ENCODE measurements at places on chromosomes 5 and 9. TPM values are rescaled to one million over a fixed set of nuclear protein-coding genes. Genes with fewer than 3 reads are reported as not detected.

The FGF10 gene
- total RNA-seq = not detected

The TUSC1 gene
- total RNA-seq = not detected

The ELAVL2 gene
- not detected for total RNA-seq

The DOK3 gene
- total RNA-seq = 9.1 TPM

The SNCAIP gene
- not detected for total RNA-seq

The SHISAL2B gene
- total RNA-seq = not detected

The PPP2R2B gene
- 1.1 TPM for total RNA-seq

DNA sequence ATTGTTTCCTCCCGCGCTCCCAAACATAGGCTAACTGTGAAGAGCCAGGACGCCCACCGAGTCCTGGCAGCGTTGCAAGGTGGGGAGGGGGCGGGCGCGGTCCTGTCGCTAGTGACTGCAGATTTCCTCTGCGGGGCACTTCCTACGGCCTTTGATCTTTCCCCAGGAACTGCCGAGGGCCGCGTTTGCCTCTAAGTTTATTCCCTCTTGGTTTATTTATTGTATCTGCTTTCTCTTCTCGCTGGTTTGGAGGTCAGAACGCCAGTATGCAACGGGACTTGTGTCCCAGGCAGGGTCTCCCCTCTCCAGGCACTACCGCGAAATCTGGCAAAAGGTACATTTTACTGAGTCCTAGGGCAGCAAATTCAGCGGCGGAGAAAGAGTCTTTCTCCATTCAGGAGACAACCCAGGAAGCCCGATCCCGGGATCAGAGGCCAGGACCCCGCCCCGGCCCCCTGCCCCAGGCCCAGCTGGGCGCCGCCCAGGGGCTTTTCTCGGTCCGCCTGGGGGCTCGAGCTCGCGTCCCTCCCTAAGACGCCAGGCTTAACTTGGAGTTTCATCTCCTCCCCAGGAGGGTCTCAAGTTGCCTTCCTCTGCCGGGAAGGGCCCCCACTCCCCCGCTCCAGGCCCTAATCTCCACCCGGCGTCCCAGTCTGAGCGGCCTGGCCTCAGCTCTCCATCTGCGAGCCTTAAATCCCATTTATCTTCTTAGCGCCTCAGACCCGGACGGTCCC lies 884 bp upstream of the EGFLAM start:
- no peak for DNase-seq

- no peak for DNase-seq
Measured at GRCh38 chr5:67287510-67288268, 91.1 kb upstream of the CD180 start.

DNA sequence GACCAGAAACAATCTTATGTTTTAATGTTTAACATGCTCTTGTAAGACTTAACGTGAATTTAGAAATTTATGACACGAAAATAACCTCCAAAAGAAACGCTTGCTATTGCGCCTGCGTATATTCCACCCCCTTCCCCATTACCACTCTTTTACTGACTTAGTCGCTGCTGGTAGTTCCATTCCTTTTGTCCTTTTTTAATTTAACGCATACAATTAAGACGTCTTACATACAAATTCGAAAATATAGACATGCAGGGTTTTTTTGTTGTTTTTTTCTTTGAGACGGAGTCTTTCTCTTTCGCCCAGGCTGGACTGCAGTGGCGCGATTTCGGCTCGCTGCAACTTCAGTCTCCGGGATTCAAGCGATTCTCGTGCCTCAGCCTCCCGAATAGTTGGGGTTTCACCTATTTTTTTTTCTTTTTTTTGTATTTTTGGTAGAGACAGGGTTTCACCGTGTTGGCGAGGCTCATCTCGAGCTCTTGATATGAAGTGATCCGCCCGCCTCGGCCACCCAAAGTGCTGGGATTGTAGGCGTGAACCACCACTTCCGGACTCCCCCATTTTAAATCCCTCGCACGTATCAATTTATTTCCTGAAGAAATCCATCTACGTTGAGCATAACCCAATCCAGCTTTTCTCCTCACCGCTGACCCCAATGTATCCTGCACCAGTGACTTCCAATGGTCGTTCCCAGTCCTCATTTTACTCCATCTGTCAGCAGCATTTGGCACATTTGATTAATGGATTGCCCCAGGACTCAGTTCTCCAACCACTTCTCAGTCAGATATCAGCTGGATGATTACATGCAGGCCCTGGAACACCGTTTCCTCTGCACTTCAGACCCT lies 684 bp upstream of the MED7 start:
- peak; percentile 26 for DNase-seq

DNA sequence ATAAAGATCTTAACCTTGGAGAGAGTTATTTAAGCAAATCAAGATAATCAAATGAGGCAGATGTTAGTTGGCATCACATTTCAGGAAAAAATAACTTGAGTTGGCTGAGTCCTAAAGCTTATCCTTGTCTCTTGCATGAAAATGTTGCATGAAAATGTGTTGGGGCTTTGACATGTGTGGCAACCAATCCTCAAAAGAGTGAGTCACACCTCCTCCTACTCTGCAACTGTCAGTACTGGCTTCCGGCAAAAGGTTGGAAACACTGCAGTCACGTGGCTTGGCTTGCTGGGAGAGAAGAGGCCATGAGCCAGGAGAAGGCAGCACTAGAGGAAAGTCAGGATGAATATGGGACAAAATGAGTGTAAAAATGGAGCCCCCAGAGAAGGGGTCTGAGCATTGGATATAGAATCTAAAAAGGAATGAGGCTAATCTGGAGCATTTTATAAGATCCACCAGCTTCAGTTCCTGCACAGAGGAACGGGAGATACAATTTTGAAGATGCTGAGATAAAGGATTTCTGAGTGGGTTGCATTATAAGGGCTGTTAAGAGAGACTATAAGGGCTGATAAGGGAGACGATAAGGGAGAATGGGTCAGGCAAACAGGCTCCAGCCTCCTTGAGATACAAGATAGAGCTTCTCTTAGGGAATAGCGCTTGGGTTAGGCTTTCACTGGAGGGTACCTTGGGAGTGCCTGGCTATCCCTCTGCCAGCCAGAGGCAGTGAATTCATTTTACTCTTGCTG lies 43.1 kb downstream of the SPATA31D1 start:
- DNase-seq = no peak

DNA sequence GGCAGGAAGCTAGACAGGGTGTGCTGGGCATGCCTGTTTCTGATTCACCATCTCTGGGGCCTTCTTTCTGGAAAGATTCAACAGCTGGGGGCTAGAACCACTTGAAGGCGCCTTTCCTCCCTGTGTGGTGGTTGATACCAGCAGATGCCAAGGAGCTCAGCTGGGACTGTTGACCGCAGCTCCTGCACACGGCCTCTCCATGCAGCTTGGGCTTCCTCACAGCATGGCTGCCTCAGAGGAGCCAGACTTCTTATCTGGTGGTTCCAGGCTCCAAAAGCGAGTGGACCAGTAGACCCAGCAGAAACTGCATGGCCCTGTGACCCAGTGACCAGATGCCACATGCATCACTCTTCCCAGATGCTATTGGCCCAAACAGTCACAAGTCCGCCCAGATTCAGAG lies 74.7 kb upstream of the COL5A1 start:
- DNase-seq = no peak

DNA sequence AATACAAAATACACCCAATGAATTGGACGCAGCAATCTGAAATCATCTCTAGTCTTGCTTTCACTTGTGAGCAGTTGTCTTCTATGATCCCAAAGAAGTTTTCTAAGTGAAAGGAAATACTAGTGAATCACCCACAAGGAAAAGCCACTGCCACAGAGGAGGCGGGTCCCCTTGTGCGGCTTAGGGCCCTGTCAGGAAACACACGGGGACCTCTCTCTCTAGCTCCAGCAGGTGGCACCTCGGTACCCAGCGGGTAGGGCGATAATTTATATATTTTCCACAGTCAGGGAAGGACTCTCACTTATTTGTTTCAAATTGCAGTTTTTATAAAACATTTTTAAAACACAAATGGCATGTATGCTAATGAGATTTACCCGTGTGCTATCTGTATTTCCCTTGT lies 417.1 kb downstream of the KDM4C start:
- DNase-seq = no peak

GRCh38 chr9:97630591-97630990 lies 2.6 kb downstream of the TSTD2 start:
- DNase-seq = no peak

GRCh38 chr9:13728917-13729811 lies 449.7 kb upstream of the MPDZ start:
- no peak for DNase-seq

DNA sequence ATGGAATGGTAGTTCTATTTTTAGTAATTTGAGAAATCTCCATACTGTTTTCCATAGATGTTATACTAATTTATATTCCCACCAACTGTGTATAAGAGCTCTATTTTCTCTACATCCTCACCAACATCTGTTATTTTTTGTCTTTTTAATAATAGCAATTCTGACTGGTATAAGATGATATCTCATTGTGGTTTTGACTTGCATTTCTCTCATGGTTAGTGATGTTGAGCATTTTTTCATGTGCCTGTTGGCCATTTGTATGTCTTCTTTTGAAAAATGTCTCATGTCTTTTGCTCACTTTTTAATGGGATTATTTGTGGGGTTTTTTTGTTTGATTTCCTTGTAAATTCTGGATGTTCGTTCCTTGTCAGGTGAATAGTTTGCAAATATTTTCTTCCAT lies 154.4 kb downstream of the ZSWIM6 start:
- DNase-seq = no peak

DNA sequence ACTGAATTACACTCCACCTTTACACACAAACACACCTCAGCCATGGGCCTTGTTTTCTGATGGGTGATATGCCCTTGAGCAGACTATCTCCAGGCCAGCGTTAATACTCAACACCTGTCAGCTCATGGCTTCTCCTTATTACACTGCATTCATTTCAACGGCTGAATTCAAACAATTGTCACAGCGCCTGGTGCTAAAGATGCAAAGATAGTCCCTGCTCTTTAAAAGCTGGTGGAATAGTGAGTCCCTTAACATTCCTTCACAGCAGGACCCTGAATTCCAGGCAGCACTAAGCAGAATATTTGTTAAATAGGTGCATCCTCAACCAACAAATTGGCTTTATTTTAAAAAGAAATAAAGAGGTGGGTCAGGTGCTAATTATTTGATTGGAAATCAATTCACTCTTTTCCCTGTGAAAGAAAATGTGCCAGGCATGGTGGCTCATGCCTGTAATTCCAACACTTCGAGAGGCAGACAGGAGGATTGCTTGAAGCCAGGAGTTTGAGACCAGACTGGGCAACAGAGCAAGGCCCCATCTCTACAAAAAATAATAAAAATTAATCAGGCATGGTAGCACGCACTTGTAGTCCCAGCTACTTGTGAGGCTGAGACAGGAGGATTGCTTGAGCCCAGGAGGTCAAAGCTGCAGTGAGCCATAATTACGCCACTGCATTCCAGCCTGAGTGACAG lies 155.7 kb upstream of the EFNA5 start:
- DNase-seq = no peak

DNA sequence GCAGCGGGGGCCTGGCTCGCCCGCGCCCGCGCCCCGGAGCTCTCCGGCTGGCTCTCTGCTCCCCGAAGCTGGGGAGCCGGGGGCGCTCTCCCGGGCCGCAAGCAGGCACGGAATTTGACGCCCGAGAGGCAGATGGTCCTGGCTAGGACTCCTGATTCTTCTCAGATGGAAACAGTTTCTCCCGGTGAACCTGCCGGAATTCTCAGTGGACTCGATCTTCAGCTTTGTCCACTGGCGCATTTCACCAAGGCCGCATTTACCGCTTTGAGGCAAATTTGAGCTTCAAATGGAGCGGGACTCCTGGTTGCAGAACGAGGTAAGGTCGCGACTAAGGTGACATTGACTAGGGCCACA lies 305.7 kb upstream of the KCNN2 start:
- no peak for DNase-seq

GRCh38 chr9:129273941-129274684 lies 96.1 kb upstream of the IER5L start:
- DNase-seq = no peak

DNA sequence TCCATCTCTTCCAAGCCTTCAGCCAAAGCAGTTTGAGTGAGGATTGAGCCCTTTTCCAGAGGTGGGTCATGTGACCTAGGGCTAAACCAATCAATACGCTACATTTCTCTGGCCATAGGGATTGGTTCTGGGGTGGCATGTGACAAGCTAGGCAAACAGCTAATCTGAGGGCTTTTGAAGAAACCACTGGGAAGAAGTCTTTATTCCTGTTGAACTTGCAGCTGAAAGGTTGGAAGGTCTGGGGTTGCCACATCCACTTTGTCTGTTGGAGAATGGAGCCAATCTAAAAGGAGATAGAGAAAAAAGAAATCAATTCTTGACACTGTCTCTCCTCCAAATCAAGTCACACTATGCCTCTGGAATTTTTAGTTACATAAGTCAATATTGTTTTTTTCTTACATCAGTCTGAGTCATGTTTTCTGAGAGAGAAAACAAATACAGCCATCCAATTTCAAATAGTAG lies 637.8 kb upstream of the WWC1 start:
- no peak for DNase-seq

DNA sequence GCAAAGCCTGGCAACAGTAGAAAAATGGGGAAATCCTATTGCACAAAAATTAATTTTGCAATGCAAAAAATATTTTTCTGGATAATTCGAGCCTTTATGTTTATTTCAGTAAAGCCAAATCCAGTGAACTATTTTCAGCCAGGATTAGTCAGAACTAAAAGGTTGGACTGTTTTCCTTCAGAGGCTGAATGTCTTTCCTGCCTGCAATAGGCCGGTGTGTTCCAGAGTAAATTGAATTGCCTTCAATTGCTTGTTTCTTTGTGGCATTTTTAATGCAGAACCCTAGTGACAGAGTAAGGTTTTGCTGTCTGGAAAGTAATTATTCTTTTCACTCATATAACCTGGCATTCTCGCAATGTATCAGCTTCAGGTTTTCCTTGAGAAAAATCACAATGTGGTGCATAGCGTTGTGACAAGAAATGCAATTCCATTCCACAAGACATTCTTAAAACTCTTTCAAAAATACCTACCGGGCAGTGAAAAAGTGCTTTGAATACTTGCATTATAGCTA lies 183.7 kb downstream of the GLIS3 start:
- DNase-seq = no peak

- DNase-seq = no peak
Measured at GRCh38 chr5:145124806-145125205, 710.3 kb downstream of the PRELID2 start.

DNA sequence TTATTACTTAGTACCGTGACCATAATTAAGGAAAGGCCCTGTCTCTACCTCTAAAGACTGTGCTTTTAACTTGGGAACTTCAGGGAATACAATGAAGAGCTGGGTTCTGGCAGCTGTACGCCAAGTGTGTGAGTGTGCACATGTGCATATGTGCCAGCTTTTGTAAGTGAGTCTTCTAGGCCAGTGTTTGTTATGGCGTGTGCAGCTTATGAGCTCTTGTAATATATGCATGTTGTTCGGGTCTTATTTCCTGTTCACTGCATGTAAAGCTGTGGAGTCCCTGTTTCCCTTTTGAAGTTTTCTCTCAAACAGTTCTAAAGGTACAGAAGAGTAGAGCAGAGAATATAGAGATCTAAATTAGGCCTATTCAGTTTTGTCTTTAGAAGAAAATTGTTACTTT lies 30.5 kb downstream of the TGFBR1 start:
- DNase-seq = peak; percentile 39

DNA sequence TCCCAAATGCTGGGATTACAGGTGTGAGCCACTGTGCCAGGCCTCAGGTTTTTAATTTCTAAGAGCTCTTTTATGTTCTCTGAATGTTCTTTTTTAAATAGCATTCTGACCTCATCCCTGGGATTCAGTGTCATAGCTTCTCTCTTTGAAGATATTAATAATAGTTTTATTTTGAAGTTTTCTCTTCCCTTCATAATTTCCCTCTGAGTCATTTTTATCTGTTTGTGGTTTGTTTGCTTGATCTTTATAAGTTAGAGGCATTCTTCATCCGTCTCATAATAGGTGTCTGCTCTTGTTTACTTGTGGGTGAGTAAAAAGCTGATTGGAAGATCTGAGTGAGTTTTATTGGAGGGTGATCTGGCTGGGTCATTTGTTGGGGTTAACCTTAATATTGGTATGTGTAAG lies 12.5 kb upstream of the MAMDC2 start:
- DNase-seq = no peak

GRCh38 chr5:173229382-173229959 lies 5.5 kb downstream of the NKX2-5 start:
- DNase-seq = no peak

All from naive thymus-derived CD4-positive, alpha-beta T cell (primary cell).